BJ (cell line): ENCODE measurements at places on chromosomes 13 and 19.

DNA sequence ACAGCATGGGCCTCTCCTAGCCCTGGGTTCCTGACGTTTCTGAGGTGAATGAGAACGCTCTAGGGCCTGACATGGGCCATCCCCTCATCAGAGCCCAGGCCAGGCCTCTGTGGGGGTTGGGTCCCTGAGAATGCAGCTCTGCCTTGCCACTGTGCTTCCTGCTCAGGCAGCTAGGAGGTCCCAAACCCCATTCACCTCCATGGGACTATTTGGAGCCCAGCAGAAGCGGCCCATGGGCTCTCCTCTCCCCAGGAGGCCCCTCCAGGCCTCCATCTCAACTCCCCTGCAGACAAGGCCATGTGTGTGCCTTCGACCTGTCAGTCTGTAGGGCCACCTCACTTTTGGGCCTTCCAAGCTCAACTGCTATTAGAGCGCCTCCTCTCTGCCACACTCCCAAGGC lies 36.9 kb downstream of the ELL start:
- no peak for DNase-seq

DNA sequence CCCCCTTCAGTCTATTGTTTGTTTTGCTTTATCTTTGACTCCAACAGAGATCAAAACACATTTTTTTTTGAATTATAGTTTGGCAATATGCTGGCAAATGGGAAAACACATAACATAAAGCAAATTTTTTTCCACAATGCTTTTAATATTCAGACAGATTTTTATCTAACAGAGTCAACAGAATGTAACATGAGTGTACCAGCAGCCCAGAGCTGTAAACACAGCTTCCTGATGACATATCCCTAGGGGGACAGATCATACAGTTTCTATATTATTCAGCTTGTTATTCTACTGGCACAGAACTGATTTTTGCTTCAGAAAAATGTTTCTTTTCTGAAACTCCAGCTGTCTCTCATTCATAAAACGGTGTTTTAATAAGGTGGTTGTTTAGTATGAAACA lies 168.8 kb downstream of the OLFM4 start:
- DNase-seq: no peak

GRCh38 chr13:112255550-112256120 lies 120.5 kb upstream of the SPACA7 start:
- DNase-seq: no peak

DNA sequence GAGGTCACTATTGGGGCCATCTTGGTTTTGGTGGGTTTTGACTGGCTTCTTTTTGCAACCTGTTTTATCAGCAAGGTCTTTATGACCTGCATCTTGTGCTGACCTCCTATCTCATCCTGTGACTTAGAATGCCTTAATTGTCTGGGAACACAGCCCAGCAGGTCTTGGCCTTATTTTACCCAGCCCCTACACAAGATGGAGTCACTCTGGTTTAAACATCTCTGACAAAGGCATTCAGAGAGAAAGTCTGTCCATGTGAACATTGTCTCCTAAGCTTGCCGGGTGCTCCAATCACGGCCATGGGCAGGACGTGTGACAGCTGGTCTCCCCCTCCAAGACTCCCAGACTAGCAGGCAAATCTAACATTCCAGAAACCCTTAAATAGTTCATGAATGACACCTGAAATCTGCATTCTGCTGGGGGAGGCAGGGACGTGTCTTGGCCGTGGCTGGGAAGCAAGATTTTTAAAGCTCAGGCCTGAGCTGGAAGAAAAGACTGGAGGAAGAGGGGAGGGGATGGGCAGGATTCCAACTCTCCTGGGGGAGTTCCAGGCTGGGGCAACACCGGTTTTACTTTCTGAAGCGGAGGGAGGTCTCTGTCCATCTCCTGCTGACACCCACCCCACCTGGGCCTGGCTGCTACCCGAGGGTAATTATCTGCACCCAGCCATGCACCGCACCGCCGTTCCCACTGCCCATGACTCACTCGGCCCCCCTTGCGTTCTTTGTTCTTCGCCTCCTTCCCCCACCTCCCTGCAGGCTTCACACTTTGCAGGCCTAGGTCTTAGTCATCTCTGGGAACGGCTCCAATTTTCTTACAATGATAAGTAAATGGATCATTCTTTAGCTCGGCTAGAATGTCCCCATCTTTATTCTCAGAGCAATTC lies 11.6 kb upstream of the OR1M1 start:
- DNase-seq: peak; percentile 3

- DNase-seq: no peak
Measured at GRCh38 chr13:32370805-32371204, 55.5 kb downstream of the BRCA2 start.
